ENCODE measurements at places on chromosomes 2 and 18.

GRCh38 chr2:227881866-227882517, 10.6 kb downstream of the DAW1 start:
- no peak for DNase-seq

- no peak for DNase-seq
Measured at GRCh38 chr2:166487171-166487570, 6.9 kb downstream of the SCN7A start.

DNA sequence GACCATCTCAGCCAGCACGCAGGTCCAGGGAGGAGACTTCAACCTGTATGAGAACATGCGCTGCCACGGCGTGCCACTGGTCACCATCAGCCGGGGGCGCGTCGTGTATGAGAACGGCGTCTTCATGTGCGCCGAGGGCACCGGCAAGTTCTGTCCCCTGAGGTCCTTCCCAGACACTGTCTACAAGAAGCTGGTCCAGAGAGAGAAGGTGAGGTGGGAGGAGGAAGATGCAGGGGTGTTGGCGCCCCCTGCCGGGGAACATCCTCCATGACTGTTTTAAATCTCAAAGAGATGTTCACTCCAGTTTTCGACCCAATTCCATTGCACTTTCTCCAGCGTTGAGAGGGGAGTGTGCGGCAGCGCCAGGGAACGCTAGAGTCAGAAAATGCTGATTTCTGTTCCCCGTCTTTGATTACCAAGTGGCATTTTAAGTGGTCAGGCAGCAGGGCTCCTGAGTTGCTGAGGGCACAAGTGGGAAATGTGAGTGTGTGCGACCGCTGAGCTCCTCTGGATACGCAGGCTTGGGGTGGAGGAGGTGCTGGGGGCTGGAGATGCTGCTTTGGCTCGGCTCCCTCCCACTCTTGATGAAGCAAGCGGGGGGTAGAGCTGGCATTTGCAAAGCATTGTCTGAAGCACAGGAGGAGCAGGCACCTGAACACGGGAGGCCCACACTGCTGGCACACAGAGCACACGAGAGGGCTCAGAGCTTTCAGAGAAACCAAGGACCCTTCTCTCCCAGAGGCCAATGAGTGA, 27.7 kb upstream of the MAPRE3 start:
- DNase-seq, result peak; percentile 88

GRCh38 chr2:196182439-196183171, 11.2 kb upstream of the STK17B start:
- no peak for DNase-seq

- no peak for DNase-seq
Measured at GRCh38 chr18:59612381-59612780, 84.8 kb downstream of the CCBE1 start.

- peak; percentile 71 for DNase-seq
Measured at GRCh38 chr18:48949606-48950535, 894 bp downstream of the SMAD7 start.

- DNase-seq, result no peak
Measured at GRCh38 chr18:28855989-28856388, 679.1 kb upstream of the CDH2 start.

GRCh38 chr2:176370467-176371171, 101.4 kb downstream of the MTX2 start:
- no peak for DNase-seq

DNA sequence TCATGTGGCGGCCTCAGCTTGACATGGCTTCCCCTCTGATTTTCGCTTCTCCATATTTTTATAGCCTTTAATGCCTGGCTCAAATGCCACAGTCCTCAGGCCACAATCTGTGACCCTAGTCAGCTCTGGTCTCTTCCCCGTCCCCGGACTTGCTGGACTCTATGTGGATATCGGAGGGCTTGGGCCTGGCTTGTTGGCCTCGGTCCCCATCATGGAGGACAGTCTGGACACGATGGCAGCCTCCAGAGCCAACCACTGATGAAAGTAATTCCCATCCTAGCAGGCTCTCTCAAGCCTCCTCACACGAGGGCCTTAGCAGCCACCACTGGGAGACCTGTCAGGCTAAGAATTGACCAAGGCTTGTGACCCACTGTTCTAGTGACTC, 61.6 kb downstream of the LPIN1 start:
- DNase-seq, result no peak

GRCh38 chr2:232026910-232027309, 65.4 kb downstream of the DIS3L2 start:
- no peak for DNase-seq

- DNase-seq, result no peak
Measured at GRCh38 chr18:44245019-44245418, 435.7 kb upstream of the SETBP1 start.

- no peak for DNase-seq
Measured at GRCh38 chr2:199460846-199461710, 3.3 kb upstream of the SATB2 start.

- no peak for DNase-seq
Measured at GRCh38 chr2:231573698-231574421, 18.8 kb upstream of the TEX44 start.

- DNase-seq, result no peak
Measured at GRCh38 chr2:223100061-223100511, 48.1 kb downstream of the KCNE4 start.

DNA sequence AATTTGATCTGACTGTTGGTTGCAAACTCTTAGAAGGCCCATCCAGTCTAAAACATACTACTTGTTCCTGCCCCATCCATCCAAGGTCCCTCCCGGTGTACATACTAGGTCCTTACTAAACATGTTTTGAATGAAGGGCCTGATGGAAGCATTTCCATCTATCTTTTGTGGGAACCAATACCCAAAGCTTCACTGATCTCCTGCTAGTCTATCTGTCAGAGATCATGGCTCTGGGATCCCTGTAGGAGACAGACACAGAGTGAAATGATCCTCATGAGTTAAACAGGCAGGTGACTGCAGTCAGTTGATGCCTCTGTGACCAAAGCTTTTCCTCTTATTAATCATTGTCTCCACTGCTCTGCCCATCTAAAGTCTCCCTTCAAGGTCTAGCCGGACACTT, 115.0 kb downstream of the ST6GAL2 start:
- no peak for DNase-seq

Measured in activated CD8-positive, alpha-beta memory T cell treated with anti-CD3 and anti-CD28 coated beads, Interleukin-2, amount 50 U/mL, for 48 hours (primary cell).